ENCODE measurements at places on chromosomes 12 and 14.

DNA sequence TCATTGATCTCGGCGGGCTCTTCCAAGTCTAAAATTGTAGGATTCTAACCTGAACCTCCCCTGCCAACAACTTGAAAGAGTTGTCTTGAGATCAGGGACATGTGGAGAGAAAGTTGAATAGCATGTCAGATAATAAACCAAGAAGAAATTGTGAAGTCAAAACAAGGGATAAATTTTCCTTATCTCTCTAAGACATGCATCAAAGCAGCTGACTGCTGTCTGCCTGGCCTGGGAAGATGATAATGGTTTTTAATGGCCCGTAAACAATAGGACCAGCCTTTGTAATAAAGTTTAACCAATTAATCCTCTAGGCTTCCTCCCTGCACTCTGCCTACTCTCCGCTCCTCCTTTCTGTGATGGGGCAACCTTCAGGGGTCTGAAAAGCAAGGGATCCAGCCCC lies 67.9 kb downstream of the DPF3 start:
- no peak for DNase-seq

DNA sequence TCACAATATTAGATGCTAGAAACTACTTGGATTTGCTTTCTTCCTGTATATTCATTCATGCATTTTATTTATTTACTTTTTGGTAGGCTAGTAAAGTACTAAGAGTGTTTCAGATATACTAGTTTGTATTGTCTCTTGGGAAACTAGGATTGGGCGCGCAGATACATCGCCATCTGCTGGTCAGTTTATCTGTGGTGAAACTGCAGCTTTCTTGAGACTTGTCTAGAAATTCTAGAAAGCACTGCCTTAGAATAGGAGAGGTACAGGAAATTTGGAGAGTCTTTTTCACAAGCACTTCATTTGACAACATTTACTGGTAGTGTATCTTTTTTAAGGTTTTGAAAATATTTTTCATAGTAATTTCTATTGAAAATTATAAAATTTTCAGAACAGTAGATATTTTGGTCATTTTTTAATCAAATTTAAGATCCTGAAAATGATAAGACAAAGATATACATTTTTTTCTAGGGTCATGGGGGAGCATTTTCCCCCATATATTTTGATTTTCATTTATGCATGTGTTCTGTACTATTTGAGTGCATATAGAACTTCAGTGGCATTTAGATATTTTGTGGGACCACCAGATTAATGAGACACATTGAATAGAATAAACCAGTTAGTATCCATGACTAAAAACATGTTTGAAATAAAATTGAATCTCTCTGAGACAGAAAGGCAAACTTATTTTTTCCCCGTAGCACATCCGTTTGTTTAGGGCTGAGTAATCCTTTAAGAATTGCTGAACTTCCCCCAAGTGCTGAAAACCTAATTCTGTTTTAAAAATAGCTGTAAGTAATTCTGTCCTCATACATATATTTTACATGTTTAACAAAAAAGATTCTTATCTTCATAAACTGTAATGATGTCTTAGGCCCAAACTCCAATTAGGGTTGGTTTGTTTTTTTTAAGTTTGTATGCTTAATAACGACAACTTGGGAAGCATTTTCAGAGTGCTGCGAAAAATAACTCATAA lies 44.5 kb downstream of the SLC38A6 start:
- peak; percentile 62 for DNase-seq

DNA sequence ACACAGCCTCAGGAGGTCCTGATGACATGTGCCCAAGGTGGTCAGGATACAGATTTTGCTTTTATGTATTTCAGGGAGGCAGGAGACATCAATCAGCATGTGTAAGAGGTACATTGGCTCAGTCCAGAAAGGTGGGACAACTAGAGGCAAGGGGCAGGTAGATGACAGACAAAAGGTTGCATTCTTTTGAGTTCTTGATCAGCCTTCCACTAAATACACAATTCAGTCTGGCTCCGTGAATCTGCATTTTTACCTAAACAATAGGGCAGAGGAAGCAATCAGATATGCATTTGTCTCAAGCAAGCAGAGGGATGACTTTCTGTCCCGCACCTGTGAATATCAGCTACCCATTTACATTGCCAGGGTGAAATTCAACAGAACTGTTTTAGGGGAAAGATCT lies 178.6 kb downstream of the KSR2 start:
- no peak for DNase-seq

GRCh38 chr12:103571286-103571685 lies 15.8 kb upstream of the STAB2 start:
- DNase-seq = no peak

- DNase-seq = no peak
These were observed 120.3 kb downstream of the VRK1 start for GRCh38 chr14:96917442-96917963.

DNA sequence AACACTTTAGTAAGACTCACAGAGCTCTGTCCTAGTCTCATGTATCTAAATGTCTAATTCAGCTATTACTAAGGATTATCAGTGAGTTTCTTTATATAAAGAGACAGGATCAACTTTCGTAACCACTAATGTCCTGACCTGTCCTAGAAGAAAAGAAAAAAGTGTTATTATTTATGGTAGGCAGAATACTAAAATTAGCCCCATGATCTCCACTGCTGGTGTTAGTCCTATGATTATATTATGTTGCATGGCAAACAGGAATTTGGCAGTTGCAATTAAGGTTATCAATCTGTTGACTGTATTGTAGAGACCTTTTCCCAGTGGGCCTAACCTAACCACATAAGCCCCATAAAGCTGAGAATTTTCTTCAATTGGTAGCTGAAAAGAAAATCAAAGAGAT lies 132.9 kb upstream of the DIO2 start:
- DNase-seq = no peak

DNA sequence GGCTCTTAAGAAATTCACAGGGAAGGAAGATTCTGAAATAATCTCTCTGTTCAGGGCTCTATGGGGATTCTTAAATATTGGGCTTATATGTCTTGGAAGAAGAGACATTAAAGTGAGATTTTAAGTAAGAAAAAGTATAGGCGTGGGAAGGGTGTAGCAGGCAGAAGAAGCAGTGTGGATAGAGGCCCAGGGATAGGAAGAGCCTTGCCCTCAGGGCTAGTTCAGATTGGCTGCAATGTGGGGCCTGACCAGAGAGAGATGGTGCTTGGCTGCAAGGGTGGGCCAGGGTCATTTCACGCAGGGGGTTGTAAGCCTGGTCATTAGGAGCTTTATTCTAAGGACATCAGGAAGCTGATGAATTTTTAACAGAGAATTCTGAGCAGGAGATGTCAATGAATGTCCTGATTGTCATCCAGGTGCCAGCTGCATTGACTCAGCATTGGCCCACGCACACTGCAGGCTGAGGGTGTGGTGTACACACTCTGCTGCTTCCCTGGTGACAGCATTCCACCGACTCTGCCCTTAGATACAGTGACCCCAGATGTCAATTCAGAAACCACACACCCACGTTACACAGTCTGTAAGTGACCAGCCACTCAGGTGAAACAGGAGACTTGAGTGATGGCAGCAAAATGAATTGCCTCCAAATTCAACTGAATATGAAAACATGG lies 582.5 kb downstream of the NRXN3 start:
- DNase-seq = no peak

DNA sequence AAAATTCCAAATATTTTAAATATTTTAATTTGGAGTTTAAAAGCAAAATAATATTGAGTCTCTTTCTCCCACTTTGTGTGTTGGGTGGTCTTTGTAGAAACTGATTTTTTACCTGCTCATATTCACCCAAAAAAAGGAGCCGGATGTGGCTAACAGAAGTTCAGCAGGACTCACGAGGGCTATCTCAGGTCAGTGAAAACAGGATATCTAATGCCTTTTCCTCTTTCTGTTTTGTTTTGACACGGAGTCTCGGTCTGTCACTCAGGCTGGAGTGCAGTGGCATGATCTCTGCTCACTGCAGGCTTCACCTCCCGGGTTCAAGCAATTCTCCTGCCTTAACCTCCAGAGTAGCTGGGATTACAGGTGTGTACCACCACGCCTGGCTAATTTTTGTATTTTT lies 30.8 kb downstream of the COA8 start:
- DNase-seq = no peak

DNA sequence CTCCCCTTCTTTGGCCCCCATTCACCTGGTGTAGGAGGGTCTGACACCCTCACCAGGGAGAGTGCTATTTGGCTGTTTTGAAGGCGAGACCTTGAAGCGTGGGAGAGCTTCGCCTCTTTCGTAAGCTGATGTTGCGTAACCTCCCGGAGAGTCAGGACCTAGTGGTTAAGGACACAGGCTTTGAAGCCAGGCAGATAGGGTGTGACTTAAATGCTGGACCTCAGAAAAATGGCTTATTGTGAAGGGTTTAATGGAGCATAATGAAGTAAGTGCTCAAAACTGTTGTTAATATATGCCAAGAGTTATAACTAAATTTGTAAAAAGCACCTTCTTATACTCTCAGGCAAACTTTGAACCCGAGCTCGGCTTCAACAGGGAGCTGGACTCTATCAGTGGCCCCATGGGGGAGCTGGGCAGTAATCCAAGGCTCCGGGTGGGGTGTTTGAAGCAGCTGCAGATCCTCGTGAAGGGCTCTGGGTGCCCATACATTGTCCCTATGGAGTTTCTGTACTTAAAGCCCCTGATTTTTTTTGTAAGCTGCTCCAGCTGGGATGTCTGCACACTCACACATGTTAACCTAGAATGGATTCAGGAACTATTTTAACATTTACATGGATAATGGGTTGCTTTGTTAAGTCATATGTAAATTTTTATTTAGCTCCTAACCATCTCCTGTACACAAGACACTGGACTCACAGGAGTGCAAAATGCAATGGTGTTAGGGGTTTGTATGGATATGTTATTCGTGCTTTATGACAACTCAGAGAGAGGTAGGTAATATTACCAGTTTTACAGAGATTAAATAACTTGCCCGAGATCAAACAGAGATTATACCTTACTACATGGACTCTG lies 26.0 kb downstream of the PPFIBP1 start:
- peak; percentile 84 for DNase-seq

DNA sequence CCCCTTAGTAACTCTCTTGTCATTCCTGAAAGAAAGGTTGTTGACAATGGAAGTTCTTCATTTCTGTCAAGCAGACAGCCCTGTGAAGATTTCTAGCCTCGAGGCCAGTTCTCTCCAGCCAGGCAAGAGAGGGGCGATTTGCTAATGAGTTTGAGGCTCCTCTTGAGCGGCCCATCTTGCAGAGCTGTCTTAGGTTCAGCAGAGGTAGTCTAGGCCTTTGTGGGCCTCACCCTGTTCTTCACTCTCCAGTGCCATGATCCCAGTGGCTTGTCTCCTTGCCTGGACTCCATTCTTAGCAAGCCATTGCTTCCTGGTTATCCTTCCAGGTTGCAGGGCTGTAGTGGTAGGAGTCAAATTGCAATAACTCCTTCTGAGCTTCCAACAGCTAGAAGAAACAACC lies 9.7 kb downstream of the TPH2 start:
- DNase-seq = no peak

- no peak for DNase-seq
These were observed 178.3 kb upstream of the RGS6 start for GRCh38 chr14:71753976-71754375.

DNA sequence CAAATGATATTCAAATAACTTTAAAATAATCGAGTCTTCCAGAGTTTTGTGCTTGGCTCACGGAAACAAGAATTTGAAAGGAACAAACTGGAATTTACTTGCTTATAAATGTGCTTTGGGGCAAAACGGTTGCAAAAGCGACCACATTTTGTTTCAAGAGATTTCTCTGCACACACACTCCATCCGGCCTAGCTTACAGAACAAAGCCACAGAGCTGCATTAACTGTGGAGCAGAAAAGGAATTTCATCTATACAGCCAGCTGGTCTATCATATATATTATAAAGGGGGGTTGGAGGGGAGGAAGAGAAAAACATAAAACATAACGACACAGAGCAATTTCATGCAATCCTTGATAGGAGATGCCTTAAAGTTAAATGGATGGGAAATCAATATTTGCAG lies 153.0 kb downstream of the MYRFL start:
- no peak for DNase-seq

- no peak for DNase-seq
These were observed 171.2 kb downstream of the FLRT2 start for GRCh38 chr14:85701116-85701515.
